Activated CD4-positive, CD25-positive, alpha-beta regulatory T cell (primary cell): ENCODE measurements at places on chromosomes 2 and 18.

- no peak for DNase-seq
Observed at GRCh38 chr18:11761553-11761952, 72.5 kb downstream of the GNAL start.

- DNase-seq, result no peak
Observed at GRCh38 chr2:48691935-48692691, 63.4 kb downstream of the LHCGR start.

DNA sequence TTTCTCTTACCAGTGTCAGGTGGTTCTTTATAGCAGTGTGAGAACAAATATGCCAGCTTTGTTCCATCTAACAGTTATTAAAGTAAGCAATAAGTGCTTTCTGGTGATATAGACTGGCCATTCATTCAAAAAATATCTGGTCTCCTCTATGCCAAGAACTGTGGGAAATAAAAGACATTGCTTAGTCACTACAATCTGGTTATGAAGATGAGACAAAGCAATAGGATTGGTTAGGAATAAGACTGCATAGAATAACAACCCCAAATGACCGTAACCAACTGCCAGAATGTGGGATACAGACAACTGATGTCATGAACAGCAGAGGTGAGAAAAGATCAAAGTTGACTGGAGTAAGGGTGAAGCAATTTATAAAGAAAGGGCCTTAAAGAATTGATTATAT, 83.8 kb downstream of the MBD2 start:
- DNase-seq, result no peak

GRCh38 chr2:74198461-74199274, at the start of gene MTHFD2:
MTHFD2 (plus strand) TSS chr2:74198615; CDS start chr2:74198642, 27 bp downstream.
- DNase-seq, result peak; percentile 77

- DNase-seq, result no peak
Observed at GRCh38 chr2:149055751-149056150, 17.3 kb downstream of the LYPD6B start.

- DNase-seq, result no peak
Observed at GRCh38 chr2:202169832-202170424, 68.5 kb downstream of the SUMO1 start.

DNA sequence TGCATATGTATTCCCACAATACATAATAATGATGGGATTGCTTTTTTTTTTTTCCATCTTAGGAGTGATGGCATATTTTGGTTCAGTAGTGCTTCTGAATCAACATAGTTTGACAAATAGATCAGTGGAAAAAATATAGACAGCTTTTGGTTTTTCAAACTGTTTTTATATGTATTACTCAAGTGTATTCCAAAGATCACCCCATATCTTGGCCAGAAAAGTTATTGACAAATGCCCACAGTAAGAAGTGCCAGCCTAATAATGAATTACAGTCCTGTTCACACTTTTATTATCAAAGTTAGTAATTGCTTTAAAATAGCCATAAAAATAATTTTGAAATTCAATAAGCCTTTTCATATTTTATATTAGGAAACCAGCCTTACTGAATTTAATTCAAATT, 95.0 kb downstream of the TMEFF2 start:
- no peak for DNase-seq

DNA sequence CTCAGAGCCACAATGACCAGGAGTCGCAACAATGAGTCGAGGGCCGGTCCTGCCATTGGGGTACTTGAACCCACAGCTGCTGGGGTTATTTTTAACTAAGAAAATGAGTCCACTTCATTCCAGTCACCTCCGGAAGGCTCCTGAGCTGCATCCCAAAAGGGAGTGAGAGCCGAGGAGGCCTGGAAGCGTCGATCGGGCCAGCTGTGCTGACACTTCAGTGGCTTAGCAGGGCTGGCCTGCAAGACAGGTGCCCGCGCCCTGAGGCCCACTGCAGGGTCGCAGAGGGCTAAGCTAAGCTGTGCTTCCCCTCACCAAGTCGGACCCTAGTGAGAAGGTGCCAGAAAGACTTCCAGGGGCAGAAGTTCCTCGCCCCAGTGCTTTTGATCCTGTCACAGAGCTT, 21.1 kb downstream of the TBC1D8 start:
- DNase-seq, result no peak

- no peak for DNase-seq
Observed at GRCh38 chr18:23273443-23273966, 138.2 kb downstream of the CABLES1 start.

DNA sequence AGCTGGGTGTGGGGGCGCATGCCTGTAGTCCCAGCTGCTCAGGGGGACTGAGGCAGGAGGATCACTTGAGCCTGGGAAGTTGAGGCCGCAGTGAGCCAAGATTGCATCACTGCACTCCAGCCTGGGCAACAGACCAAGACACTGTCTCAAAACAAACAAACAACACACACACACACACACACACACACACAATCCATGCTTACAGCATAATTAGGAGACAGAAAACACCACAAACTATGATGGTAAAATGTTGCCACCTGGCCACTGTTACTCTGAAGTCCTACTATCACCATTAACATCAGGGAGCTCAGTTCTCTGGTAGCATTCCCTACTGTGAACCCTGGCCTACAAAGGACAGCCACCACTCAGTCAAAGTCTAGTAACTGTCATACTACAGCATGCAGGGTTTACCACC, 18.3 kb downstream of the DNPEP start:
- no peak for DNase-seq

DNA sequence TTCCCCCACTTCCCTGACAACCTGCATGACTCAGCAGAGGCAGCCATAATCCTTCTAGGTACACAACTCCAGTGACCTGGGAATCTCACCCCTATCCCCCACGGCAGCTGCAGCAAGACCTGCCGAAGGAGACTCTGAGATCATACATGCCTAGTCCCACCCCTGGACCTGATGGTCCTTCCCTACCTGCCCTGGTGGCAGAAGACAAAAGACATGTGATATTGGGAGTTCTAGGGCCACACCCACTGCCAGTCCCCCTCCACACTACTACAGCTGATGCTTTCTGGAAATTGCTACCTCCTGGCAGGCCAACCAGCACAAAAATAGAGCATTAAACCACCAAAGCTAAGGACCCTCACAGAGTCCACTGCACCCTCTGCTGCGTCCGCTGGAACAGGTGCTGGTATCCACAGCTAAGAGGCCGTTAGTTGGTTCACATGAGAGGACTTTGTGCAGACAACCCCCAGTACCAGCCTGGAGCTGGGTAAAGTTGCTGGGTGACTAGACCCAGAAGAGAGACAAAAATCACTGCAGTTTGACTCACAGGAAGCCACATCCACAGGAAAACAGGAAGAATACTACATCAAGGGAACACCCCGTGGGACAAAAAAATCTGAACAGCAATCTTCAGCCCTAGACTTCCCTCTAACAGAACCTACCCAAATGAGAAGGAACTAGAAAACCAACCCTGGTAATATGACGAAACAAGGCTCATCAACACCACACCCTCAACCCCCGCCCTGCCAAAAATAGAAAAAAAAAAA, 12.5 kb downstream of the MARCO start:
- no peak for DNase-seq

- no peak for DNase-seq
Observed at GRCh38 chr2:180048251-180048650, 41.2 kb upstream of the CWC22 start.

GRCh38 chr2:71927757-71928715, 219.6 kb downstream of the CYP26B1 start:
- no peak for DNase-seq

DNA sequence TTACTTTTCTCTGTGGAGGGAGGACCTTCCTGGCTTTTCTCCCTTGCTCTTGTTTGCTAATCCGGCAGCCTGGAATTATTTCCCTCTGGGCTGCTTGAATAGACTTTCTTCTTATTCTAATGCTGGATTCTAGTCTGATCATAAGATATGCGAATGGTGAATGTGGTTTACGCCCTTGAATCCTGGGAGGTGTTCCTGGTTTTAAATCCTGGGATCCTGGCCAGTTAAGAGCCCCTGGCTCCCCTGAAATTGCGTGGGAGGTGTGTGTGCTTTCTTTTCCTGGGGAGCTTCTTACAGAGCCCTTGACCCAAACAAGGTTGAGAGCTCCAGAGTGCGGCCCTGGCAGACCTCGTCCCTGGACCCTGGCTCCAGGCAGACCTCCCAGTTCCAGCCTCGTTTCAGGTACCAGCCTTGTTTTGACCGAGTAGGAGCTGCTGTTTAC, 2.8 kb downstream of the SH3BP4 start:
- DNase-seq, result no peak

DNA sequence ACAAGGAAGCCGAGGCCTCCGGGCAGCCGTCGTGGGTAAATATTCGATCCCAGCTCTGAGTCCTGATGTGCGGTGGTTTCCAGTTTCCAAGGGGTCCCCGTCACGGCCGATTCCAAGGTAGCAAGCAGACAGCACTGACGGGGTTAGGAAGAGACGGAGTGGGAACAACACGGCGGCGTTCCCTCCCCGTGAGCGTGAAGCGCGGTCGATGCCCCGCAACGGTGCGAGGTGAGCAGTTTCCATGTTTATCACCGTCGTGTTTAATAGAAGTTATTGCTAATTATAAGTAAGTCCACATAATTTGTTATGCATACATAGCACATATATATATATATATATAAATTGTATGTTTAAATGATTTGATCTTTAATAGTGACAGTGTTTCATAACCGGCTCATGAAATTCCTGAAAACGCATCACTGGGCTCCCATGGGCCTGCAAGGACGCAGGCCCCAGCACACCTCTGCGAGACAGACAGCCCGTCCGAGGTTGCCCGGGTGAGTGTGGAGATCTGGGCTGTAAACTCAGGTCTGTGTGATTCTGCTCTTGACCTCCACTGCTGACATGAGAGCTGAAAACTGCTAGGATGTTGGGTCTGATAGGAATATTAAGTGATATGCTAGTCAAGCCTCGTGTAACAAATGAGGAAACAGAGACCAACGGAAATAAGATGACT, 243.5 kb upstream of the SALL3 start:
- no peak for DNase-seq

DNA sequence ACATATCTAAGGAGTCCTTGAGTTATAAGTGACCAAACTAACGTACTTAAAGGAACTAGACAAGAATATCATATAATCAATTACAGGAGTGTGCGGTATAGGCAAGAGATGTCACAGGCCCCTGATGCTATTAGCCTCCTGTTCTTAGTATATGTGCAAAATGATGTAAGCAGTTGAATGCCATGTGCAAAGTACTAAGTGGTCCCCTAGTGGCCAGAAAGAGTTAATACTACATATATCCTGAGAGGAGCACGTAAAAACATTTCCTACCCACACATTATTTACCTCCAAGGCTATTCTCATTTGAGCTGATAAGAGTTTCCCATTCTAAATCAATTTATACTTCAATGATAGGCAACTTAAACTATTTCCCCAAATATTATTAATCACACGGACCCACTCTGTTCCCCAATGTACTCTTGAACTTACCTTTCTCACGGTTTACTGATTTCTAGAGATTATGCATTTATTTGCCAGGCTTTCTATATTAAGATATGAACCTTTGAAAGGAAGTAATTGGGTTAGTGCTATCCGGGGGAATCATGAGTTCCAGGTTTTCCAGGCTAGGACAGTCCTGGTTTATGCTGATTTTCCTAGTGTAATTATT, 158.0 kb upstream of the KLHL14 start:
- no peak for DNase-seq

DNA sequence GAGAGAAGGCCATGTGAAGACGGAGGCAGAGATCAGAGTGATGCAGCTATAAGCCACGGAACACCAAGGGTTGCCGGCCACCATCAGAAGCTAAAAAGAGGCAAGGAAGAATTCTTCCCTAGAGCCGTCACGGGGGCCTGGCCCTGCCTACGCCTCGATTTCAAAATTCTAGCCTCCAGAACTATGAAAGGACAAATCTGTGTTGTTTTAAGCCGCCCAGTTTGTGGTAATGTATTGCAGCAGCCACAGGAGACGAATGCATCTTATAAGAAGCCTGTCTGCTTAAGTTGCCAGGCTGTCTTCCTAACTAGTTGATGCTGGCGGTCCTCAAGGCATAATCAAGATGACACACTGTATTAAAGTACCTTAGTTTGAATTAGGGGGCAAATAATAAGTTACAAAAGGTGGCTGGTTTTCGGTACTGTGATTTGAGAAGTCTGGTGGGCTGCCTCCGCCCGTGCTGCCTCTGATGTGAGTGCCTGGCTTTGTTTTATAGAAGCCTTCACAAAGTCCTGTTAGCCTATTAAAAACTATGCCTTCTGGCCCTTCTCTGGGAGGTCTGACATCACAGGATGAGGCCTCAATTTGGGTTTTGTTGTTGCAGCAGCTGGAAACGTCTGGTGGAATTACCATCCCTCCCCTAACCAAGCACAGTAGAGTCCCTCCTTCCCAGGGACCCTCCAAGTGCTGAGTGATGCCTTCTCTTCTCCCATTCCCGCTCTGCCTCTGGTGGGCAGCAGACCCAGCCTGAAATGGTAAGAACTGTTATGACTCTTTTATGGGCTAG, 53.6 kb downstream of the SRD5A2 start:
- DNase-seq, result no peak

GRCh38 chr2:235270291-235270690, 223.6 kb upstream of the AGAP1 start:
- no peak for DNase-seq

DNA sequence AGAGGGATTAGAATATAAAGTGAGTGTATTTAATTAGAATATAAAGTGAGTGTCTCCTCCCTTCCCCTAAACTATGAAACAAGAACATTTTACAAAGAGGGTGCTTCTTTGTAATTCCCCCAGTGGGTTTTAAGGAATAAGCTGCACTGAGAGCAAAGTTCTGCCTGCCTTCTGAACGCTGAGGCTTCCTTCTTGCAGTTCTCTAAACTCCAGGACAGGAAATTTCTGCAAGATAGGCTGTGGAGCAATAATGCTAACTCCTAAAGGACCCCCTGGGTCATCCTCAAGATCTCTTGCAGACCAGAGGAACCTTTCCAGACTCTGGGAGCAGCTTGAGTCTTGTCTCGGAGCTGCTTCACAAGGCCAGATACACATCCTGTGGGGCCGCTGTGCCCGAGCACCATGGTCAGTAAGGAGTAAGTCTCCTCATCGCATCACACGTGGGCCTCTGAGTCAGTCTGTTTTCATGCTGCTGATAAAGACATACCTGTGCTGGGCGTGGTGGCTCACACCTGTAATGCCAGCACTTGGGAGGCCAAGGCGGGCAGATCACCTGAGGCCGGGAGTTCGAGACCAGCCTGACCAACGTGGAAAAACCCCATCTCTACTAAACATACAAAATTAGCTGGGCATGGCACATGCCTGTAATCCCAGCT, 87.5 kb upstream of the KCNE4 start:
- DNase-seq, result no peak

DNA sequence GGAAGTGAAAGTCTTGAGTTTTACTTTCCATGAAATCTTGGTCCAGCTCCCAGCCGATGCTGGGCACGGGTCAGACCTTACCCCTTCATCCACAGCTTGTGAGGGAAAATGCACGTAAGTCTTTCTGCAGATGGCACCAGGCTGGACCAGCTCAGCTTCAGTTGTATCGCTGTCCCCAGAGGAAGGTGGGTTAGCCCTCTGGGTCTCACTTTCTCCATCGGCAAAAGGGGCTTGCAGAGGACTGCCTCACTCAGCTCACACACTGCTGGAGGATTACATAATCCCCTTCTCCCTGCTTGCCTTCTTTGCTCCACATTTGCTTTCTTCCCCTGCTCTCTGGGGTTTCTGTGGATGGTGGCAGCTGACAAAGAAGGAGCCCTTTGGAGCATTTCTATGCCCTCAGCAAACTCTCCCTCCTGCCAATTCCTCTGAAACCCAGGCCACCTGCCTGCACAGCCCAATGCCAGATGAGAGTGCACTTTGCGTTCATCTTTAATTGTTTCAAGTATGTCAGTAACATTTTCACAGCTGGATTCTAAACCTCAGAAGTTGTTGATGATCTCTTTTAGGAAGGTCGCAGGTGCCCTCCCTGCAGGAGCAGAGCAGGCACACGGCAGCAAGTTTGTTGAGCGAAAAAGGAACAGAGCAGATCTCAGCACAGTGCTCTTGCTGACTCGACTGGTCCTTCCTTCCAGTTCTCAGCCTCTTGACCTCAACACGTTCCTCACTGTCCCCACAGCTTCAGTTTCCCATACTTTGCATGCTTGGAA, 155.6 kb upstream of the GLI2 start:
- no peak for DNase-seq
